ENCODE measurements at places on chromosomes 2 and 18. TPM values are rescaled to one million over a fixed set of nuclear protein-coding genes. Genes with fewer than 3 reads are reported as not detected.
A peak's percentile ranks its signal among the peaks of the same experiment; 100 is the strongest.

DNA sequence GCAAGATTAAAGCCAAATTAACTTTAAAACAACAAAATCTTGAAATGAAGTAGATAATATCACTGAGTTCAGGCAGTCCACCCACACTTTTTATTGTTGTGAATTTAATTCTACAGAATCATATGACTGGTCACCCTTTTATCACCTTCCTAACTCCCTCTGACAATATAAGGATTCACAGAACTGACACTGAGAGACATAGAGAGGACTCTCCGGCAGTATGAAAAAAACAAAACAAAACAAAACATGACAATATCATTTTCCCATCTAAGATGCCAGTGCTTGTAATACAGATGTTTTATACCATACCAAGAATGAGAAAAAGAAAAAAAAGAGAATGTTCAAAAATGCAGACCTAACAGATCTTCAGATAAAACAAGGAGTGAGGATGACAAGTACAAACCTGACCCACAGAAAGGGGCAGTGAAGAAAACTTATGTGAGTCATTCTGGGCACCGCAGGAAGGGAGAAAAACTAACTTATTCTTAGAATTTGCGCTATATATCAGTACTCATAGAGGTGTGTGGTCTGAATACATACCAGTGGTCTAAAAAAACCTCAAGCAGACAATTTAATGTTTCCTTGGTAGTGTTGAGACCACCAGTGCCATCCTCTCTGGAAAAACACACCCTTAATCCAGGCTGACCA lies 136.6 kb downstream of the ZAP70 start:
- no peak overlapping the region for H3K4me3 ChIP-seq
- H3K36me3 ChIP-seq, result no peaks in the 10 kb centered on the region
- no peaks in the 10 kb centered on the region for H3K27me3 ChIP-seq
- no peaks in the 10 kb centered on the region for H3K4me1 ChIP-seq
- no peak overlapping the region for H3K27ac ChIP-seq
- DNase-seq, result no peak

AKAIN1 gene
- not detected for total RNA-seq

RESP18 gene
- total RNA-seq, result not detected

GRCh38 chr18:76973520-76974266 lies 151.3 kb downstream of the ZNF236 start:
- no peak overlapping the region for H3K4me3 ChIP-seq
- H3K4me1 ChIP-seq, result no peaks in the 10 kb centered on the region
- DNase-seq, result no peak
- no peaks in the 10 kb centered on the region for H3K27me3 ChIP-seq
- peaks cover 19% of the 10 kb centered on the region for H3K36me3 ChIP-seq
- H3K27ac ChIP-seq, result peak overlapping the region; percentile 51

GRCh38 chr18:3930126-3931012 lies 480.4 kb downstream of the TGIF1 start:
- H3K4me1 ChIP-seq, result no peaks in the 10 kb centered on the region
- no peak for DNase-seq
- H3K4me3 ChIP-seq, result no peak overlapping the region
- no peaks in the 10 kb centered on the region for H3K27me3 ChIP-seq

GRCh38 chr18:62505669-62506494 lies 16.9 kb upstream of the ZCCHC2 start:
- no peaks in the 10 kb centered on the region for H3K27me3 ChIP-seq
- no peaks in the 10 kb centered on the region for H3K36me3 ChIP-seq
- no peak overlapping the region for H3K4me3 ChIP-seq

GRCh38 chr18:48959921-48960920 lies 9.5 kb upstream of the SMAD7 start:
- H3K4me3 ChIP-seq, result peak overlapping the region; percentile 39
- H3K36me3 ChIP-seq, result no peaks in the 10 kb centered on the region
- no peaks in the 10 kb centered on the region for H3K27me3 ChIP-seq
- H3K4me1 ChIP-seq, result peaks cover 18% of the 10 kb centered on the region

PCARE gene
- not detected for total RNA-seq

TMBIM1 gene
- total RNA-seq, result 56.5 TPM

FOXD4L1 gene
- not detected for total RNA-seq

DNA sequence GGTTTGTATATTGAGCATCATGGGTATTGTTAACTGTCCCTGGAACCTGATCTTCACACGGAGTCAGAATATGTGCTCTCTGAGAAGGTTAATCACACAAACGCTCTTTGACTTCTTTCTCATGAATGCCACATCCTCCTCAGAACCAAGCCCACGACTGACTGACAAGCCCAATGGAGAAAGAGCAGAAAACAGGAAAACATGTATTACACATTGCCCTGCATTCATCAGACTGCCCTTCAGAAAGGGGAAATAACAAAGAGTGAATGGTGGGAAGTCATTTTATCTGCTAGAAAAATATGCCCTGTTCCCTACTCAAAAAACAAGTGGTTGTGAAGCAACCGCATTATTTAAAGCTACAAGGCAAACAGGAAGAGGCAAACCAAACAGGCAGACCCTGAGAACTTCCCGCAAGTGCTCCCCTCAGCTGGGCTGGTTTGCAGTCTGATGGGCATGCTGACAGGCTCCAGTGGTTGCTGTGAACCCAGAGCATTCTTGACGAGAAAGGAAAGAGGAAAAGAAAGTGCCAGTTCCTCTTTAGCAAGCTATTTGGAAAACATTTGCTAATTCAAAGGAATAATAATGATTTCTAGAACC lies 172.9 kb upstream of the SETBP1 start:
- DNase-seq, result peak; percentile 40
- H3K4me3 ChIP-seq, result no peak overlapping the region
- no peak overlapping the region for H3K27ac ChIP-seq
- H3K36me3 ChIP-seq, result no peaks in the 10 kb centered on the region
- H3K27me3 ChIP-seq, result no peaks in the 10 kb centered on the region

- H3K4me1 ChIP-seq, result no peaks in the 10 kb centered on the region
- no peak overlapping the region for H3K27ac ChIP-seq
- H3K27me3 ChIP-seq, result no peaks in the 10 kb centered on the region
These were observed 751.2 kb downstream of the SATB2 start for GRCh38 chr2:198706476-198707082.

DNA sequence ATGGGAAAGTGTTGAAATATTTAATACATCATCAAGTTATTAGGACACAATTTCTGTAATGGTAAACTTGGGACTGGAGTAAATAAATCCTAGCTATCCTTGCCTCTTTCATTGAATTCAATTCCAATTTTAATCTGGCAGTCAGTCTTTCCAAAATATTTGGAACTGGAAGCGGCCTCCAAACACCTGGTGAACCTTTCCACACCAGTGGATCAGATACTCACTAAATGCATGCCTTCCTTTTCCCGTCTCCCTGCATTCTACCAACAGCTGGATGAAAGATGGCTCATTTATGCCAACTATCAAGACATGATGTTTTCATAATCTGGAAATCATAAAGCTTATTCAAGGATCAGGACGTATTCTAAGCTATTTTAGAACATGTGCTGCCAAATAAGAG lies 488.2 kb upstream of the SPHKAP start:
- H3K27ac ChIP-seq, result no peak overlapping the region
- no peaks in the 10 kb centered on the region for H3K27me3 ChIP-seq
- no peaks in the 10 kb centered on the region for H3K36me3 ChIP-seq
- no peak overlapping the region for H3K4me3 ChIP-seq
- H3K4me1 ChIP-seq, result no peaks in the 10 kb centered on the region

DNA sequence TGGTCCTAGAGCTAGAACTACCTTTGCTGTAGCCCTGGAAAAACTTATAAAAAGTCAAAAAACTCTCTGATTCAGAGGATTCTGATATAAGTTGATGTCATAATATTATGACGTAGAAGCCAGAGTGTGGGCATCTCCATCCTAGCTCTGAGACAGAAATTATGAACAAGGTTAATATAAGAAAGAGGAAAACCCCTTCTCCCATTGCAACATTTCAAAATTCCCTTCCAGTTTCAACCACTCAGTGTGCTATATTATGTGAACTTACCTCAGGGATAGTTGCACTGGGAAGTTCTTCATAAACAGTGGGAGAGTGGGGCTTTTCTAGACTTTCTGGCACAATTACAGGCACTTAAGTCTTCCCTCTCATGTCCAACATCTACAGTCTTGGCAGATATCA lies 171.6 kb downstream of the PIK3C3 start:
- no peaks in the 10 kb centered on the region for H3K4me1 ChIP-seq
- no peaks in the 10 kb centered on the region for H3K36me3 ChIP-seq
- no peaks in the 10 kb centered on the region for H3K27me3 ChIP-seq
- no peak for DNase-seq

GRCh38 chr2:149221898-149222297 lies 108.5 kb upstream of the LYPD6 start:
- no peaks in the 10 kb centered on the region for H3K36me3 ChIP-seq
- no peak overlapping the region for H3K27ac ChIP-seq
- DNase-seq, result no peak
- peak overlapping the region; percentile 6 for H3K4me3 ChIP-seq

XRCC5 gene
- 492 TPM for total RNA-seq

All from endodermal cell (in vitro differentiated cells).